ENCODE measurements at places on chromosomes 16 and 17.

- no peak for DNase-seq
- H3K4me1 ChIP-seq: no peaks in the 10 kb centered on the region
- H3K27me3 ChIP-seq: peaks cover 21% of the 10 kb centered on the region
- no peak overlapping the region for H3K27ac ChIP-seq
- H3K4me3 ChIP-seq: no peak overlapping the region
These were observed 3.3 kb downstream of the TPSD1 start for GRCh38 chr16:1258906-1259759.

DNA sequence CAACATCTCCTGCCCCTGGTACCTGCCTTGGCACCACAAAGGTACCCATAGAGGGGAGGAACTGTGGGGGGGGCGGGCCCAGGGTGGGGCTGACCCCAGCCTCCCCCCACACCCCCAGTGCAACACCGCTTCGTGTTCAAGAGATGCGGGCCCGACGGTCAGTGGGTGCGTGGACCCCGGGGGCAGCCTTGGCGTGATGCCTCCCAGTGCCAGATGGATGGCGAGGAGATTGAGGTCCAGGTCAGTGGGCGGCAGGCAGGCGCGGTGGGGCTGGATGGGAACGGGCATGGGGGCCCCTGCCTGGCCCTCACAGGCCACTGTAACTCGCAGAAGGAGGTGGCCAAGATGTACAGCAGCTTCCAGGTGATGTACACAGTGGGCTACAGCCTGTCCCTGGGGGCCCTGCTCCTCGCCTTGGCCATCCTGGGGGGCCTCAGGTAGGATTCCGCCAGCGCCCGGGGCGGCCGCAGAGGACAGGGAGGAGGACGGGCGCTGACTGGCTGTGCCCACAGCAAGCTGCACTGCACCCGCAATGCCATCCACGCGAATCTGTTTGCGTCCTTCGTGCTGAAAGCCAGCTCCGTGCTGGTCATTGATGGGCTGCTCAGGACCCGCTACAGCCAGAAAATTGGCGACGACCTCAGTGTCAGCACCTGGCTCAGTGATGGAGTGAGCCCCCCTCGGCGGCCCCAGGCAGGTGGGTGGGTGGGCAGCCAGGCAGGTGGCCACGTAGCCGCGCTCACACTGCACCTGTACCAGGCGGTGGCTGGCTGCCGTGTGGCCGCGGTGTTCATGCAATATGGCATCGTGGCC, 7.1 kb downstream of the GCGR start:
- no peaks in the 10 kb centered on the region for H3K4me1 ChIP-seq
- H3K27ac ChIP-seq: no peak overlapping the region
- H3K27me3 ChIP-seq: peaks cover 5% of the 10 kb centered on the region
- no peak for DNase-seq
- H3K36me3 ChIP-seq: no peaks in the 10 kb centered on the region

- no peaks in the 10 kb centered on the region for H3K36me3 ChIP-seq
- H3K4me3 ChIP-seq: no peak overlapping the region
- no peak overlapping the region for H3K27ac ChIP-seq
- H3K4me1 ChIP-seq: no peaks in the 10 kb centered on the region
- DNase-seq: no peak
- no peaks in the 10 kb centered on the region for H3K27me3 ChIP-seq
These were observed 26.1 kb downstream of the RCVRN start for GRCh38 chr17:9878786-9879525.

GRCh38 chr17:22704674-22705073, 1012.4 kb downstream of the KCNJ18 start:
- no peaks in the 10 kb centered on the region for H3K36me3 ChIP-seq
- H3K4me1 ChIP-seq: no peaks in the 10 kb centered on the region
- H3K27ac ChIP-seq: no peak overlapping the region
- H3K4me3 ChIP-seq: no peak overlapping the region

Measured in prostate gland (tissue), 2 donors.